ENCODE measurements at places on chromosomes 2 and 18. TPM values are rescaled to one million over a fixed set of nuclear protein-coding genes. Genes with fewer than 3 reads are reported as not detected.
A peak's percentile ranks its signal among the peaks of the same experiment; 100 is the strongest.

DNA sequence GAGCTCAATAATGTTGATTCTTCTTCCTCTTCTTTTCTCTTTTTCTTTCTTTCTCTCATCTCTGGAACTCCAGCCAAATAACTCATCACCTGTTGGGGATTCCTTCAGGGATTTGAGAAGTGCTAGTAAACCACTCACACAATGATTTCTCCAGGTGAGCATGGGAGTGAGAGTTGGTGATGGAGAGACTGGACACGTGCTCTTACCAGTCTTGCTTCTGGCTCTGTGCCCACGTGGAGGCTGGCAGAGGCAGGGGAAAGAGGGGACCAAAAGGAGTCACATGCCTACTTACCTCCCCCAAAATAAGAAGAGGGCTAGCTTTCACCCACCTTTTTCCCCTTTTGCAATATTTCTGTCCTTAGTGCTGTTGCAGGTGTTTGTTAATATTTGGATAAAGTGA lies 28.6 kb upstream of the CCDC85A start:
- DNase-seq = no peak

GRCh38 chr18:12394428-12394827 lies 13.3 kb upstream of the PRELID3A start:
- peak; percentile 43 for DNase-seq

DNA sequence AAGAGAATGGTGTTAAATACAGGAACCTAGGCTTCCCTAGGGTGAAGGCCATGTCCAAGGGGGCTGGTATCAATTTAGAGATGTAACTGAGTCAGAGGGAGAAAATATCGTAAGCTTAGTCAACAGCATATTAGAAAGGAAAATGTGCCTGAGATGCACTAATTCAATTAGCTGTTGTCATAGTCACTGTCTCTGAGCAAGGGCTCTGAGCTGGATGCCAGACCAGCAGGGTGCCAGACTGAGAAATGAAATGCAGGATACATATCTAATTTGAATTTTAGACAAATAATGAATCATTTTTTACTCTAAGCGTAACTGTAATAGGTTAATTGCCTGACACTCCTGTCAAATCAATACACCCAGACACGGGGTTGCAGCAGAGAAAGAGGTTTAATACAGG lies 11.4 kb upstream of the SLC35F6 start:
- no peak for DNase-seq

- DNase-seq = no peak
These were observed 29.8 kb downstream of the TMEM87B start for GRCh38 chr2:112084689-112085374.

The MRPS5 gene
- 29.2 TPM for total RNA-seq

DNA sequence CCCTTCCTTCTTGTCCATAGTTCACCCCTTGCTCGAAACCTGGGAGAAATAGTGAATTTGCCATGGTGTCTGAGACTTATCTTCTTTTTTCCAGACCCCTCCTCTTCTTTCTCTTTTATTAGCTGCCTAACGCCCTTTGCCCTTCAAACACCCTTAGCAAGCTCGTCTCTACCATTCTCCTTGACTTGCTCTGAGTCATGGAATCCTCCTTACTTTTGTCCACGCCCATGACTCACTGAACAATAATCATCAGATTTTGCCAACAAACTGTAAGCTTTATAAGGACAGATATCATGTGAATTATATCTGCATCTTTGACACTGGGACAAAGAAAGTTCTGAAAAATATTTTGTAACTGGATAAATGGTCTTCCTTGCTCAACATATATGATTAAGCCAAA lies 67.1 kb upstream of the CNTNAP5 start:
- DNase-seq = no peak

- no peak for DNase-seq
These were observed 21.9 kb downstream of the PPP3R1 start for GRCh38 chr2:68230241-68231060.

The TEX51 gene
- total RNA-seq = not detected

The GPR55 gene
- not detected for total RNA-seq

- no peak for DNase-seq
These were observed 144.1 kb upstream of the MGAT5 start for GRCh38 chr2:134109725-134110124.

Data from osteoblast (primary cell).